ENCODE measurements at places on chromosomes 11 and 22.

GRCh38 chr22:30893434-30894370 is 74.9 kb downstream of the MORC2 start:
- DNase-seq: no peak

- no peak for DNase-seq
These were observed at the start of gene LRRC32 for GRCh38 chr11:76670485-76671236. Gene LRRC32, minus strand, starts transcription at chr11:76670747. Its CDS starts 4,793 bp downstream, at chr11:76665954.

- no peak for DNase-seq
These were observed 46.1 kb upstream of the JAM3 start for GRCh38 chr11:134022748-134023147.

DNA sequence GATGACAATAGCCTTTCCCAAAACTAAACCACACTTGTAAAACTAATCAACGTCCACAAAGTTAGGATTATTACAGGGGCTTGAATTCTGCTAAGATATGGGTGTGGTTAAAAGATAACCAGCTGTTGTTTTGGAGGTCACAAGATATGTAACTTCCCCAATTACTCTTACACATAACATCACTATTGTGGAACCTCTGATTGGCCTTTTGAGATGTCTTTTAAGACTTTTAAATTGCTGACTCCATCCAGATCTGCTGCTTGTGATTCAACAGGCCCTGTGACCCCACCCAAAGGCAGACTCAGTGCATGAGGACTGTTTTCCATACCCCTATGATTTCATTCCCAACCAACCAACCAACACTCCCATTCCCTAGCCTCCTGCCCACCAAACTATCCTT is 893.9 kb downstream of the OPCML start:
- no peak for DNase-seq

DNA sequence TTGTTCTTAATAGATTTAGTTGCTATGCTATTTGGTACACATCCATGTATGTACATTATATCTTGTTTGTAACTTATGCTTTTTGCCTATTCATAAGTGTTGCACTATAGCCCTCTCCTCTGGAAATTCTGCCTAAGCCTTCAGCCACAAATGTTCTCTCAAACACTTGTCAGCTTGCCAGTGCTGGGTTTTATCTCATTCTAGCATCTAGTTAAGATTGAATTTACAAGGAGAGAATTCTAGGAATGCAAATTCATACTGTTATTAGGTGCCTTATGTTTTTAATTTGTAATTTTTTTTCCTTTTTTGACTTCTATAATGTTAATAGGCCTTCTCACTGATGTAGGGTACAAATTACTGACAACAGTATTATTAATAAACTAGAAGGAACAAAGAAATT is 14.6 kb upstream of the CTSC start:
- DNase-seq: no peak

DNA sequence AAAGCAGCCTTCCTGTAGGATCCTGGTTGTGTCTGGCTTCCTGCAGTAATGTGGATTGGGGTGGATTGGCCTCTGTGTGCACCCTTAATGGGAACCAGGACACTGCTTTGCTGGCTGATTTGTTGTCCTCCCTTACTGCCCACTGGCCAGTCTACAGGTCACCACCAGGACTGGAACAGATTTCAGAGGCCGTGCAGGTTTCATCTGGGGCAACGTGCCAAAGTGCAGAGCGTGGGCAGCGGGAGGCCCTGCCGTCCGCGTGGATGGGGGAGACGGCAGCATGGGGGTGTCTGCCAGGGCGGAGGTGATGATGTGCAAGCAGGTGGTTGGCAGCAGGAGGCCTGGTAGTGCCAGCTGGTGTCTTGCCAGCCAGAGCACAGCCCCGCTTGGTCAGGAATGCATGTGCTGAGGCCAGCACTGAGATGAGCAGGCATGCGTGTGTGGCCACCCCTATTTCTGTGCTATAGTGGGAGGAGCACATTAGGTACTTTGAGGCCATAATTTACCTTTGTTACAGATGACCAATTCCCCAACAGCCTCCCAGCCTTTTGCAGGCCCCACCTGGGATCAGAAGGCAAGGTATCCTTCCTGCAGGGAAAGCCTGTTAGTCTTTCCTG is 24.3 kb downstream of the BCR start:
- DNase-seq: no peak

DNA sequence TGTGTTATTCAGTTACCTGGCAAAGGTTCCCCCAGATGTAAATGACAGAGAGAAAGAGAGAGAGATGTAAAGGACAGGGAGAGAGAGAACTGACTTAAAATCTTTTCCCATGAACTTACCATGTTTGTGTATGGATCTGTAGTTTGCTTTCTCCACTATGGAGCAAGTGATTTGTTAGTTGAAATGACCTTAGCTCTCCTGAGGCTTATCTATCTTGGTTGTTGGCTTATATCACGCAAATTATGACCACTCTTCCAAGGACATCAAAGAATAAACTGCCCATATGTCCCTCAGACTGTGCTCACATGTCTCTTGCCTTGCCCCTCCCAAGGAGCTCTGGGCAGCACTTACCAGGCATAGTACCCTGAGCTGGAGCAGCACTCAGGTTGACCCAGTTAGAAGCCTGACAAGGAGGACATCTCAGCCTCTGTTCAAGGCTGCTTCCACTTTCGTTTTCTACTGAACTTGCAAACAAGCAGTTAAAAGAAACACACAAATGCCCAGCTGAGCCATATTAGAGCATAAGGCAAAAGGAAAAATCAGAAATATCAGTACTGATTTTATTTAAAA is 95.3 kb upstream of the RCN1 start:
- no peak for DNase-seq

GRCh38 chr11:134374891-134375550 is 37.0 kb downstream of the B3GAT1 start:
- DNase-seq: no peak

GRCh38 chr11:21160140-21160539 is 490.8 kb downstream of the NELL1 start:
- DNase-seq: no peak

- no peak for DNase-seq
These were observed 834 bp upstream of the FADS1 start for GRCh38 chr11:61817471-61818202.

DNA sequence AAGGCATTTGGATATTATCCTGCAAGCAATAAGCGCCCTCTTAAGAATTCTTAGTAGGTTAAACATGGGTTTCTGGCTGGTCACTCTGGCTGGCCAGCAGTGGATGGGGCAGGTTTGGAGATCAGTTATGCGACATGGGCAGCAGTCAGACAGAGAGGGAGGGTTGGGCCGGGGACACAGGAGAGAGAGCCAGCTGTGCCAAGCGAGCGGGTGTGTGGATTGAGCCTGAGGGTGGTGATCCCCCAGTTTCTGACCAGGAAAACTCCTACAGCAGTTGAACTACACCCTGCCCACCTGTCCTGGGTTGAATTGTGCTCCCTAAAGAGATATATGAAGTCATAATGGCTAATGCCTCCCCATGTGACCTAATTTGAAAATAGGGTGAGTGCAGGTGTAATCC is 671.2 kb downstream of the TBC1D22A start:
- no peak for DNase-seq

DNA sequence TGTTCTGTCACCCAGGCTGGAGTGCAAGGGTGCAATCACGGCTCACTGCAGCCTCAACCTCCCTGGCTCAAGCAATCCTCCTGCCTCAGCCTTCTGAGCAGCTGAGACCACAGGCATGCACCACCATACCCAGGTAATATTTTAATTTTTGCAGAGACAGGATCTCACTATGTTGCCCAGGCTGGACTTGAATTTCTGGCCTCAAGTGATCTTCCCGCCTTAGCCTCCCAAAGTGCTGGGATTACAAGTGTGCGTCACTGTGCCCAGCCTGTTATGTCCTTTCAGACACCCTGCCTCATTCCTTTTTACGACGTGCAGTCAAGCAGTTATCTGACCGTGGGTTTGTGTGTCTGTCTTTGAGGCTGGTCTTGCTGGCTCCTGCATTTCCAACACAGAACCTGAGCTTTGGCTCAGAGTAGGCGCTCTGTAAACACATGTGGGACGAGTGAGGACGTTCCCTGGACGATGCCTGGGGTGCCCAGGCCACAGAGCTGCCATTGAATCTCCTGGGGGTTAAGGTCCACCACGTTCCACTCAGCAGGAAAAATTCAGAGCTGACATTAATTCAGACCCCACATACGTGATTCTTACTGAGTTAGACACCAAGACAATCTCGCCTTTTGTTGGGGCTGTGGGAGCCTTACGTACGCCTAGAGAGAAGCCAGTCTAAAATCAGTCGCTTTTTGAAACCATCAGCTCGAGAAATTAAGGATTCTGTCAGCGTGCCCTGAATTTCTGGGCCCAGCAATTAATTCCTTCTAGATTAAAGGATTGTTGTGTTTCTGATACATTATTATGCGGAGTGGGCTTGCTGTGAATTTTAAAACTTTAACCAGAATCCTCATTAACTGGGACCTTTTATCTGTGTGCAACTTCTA is 21.5 kb upstream of the EMID1 start:
- no peak for DNase-seq

DNA sequence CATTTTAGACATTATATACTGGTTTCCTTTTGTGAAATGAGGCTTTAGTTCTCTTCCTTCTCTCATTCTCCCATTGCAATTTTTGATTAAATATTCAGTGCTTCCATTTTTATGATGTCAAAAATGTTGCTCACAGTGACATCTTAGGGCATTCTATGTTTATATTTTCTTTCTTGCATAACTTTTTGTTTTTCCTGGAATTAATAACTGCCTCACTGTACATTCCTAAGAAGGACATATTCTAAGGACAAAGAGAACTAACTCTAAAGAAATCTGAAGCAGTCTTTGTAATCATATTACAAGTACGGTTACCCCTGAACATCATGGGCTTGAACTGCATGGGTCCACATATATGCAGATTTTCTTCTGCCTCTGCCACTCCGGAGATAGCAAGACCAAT is 25.8 kb upstream of the P2RY6 start:
- DNase-seq: no peak

- no peak for DNase-seq
These were observed 22.9 kb upstream of the THY1 start for GRCh38 chr11:119445850-119446249.

DNA sequence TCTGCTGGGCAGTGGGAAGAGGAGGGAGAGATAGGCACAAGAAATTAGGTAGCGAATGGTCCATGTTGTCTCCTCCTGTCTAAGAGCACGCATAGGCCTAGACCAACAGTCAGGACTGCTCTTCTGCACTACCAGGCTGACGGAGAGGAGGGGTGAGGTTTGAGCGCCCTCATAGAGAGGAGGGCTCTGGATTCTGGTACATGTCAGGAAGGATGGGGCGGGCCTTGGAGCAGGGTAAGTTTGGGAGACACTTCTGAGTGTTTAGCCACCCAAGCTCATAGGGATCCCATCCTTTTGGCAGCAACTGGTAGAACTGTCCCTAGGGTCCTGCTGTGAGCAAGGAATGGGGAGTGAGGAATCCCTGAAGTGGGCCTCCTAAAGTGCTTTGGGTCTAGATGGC is 60.4 kb downstream of the KCNC1 start:
- DNase-seq: no peak

DNA sequence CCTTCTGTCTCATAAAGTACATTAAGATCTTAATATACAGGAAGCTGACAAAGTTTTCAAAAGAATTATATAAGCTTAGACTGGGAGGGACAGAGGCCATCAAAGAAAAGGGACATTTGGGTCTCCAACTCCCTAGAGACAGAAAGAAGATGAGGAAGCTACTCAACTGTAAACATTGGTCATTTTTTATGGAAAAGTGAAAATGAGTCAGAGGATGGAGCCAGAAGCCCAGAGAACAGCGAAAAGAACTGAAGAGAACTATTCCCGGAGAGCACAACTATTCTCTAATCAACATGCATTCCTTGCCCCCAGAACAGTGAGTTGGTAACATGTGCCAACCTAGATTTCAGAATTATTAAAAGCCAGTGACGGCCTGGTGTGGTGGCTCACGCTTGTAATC is 779.3 kb downstream of the DLG2 start:
- no peak for DNase-seq

DNA sequence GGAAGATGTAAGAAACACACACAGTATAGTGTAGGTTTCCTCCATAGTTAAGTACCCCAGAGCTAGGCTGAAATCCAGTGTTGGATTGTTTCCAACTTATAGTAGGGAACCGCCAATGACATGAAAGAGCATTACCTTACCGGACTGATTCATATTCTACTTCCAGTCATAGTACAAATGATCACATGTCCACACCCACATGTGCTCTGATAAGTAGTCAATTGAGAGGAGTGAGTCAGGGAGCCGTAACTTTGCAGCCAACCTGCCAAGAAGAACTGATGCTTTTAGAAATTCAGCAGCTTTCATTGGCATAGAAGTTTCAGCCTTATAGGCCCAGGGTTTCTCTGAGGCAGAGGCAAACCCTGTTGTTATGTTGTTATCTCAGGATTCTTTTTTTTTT is 240.6 kb downstream of the ETS1 start:
- no peak for DNase-seq

- DNase-seq: no peak
These were observed 39.7 kb upstream of the YWHAH start for GRCh38 chr22:31904651-31905050.

GRCh38 chr11:79668575-79668974 is 227.7 kb upstream of the TENM4 start:
- no peak for DNase-seq

DNA sequence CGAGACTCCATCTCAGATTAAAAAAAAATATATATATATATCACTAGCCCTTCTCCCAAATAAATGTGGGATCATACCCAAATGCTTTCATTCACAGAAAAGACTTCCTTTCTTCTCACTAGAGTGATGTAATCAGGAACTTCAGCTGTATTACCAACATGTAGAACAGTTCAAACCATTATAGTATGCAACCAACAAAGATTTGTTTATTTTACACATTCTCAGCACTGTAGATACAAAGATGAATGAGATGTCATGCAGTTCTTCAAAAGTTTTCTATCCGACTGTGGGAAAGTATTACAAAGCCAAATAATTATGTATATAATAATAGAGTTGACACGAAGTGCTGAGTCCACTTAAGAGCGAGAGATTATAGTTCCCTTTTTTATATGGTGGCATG is 22.2 kb upstream of the ZNF143 start:
- DNase-seq: no peak

DNA sequence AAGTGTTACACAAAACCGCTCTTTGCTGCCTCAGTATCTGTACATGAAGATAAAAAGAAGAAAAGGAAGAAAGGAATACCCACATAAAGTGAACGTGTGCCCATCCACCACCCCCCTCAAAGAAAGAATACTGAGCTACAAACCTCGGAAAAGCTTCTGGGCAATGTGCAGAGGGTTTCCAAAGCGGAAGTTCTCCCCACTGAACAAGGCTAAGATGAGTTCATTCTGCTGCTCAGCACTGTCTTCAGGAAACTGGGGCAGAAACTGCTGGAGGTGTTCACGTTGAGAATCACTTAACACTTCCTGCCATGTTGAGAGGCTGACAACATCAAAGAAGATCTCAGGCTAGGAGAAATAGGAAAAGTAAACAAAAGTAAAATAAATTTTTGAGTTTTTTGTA is 6.9 kb downstream of the NFRKB start:
- DNase-seq: no peak

DNA sequence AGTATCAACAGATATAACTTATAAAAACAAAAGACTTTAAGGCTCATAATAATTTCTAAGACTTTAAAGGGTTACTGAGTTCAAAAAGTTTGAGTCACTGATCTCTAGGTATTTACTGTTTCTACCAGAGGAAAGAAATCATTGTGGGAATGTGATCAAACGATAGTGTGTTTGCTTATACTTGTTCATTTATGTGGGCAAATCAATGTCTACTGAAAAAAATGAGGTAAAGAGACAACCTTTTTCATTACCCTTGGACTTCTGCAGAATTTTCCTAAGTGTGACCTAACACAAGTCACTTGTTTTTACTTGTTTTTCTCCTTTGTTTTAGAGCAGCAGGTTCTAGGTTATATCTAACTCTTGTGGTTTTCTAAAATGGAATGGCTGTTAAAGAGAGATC is 65.4 kb downstream of the PRR5L start:
- no peak for DNase-seq

All from glomerular endothelial cell (primary cell).